Activated T-cell treated with anti-CD3 and anti-CD28 coated beads for 24 hours (primary cell): ENCODE measurements at places on chromosomes 6 and 20.

DNA sequence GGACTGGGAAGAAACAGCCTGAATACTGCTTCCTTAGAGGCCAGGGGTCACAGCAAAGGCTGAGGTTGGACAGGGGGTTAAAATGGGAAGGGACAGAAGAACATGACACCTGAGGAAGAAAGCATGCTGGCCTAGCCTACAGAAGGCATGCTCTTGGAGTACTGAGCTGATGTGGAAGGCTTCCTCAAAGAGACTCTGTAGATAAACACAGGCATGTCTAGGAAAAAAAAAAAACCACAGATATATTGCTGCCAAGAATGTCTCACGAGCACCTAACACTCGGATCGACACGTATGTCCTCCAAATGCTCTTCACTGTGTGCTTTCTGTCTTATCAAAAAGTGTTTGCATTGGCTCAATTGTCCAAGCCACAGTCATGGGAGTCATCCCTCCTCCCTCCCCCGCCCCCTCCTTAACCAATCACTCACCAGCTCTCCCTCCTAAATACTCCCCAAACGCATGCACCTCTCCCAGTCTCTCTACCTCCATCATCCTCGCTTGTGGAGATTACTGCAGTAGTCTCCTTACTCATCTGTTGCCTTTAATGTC, 101.1 kb upstream of the LRFN2 start:
- DNase-seq = no peak

GRCh38 chr20:61487346-61487996, 235.4 kb downstream of the CDH4 start:
- no peak for DNase-seq

DNA sequence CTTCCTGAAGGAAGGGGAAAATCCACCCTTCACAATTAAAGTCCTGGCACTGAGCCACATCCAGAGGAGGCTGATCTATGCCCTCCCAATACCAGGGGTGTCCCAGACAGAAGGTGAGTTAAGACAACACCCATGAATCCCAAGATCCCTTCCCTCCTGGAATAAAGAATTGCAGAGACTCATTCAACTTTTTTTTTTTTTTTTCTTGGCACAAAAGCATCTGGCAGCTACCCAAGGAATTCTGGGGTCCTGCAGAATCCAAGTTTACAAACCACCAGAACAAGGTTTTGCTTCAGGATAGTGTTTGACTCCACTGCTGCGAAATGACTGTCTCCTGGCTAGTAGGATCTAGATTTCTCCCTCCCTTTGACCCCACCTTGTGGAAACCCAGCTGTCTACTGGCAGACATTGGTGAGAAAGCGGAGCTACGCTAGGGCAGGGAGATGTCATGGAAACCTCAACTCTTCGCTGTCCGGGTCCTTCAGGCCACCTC, 37.4 kb downstream of the JAG1 start:
- DNase-seq = no peak

DNA sequence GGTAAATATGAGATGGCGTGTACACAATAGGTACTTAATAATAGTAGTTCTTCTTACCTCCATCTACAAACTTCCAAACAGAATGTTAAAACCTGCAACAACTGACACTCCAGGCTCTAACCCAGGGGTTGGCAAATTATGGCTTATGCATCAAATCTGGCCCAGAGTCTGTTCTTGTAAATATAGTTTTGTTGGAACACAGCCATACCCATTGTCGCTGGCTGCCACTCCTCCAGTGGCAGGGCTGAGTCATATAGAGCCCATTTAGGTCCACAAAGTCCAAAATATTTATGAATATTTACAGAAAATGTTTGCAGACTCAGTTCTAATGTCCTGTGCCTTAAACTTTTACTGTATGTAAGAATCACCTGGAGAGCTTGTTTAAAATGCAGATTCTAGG, 69.9 kb upstream of the BTBD3 start:
- no peak for DNase-seq

- DNase-seq = no peak
Measured at GRCh38 chr6:98047871-98048270, 764.9 kb upstream of the MMS22L start.

DNA sequence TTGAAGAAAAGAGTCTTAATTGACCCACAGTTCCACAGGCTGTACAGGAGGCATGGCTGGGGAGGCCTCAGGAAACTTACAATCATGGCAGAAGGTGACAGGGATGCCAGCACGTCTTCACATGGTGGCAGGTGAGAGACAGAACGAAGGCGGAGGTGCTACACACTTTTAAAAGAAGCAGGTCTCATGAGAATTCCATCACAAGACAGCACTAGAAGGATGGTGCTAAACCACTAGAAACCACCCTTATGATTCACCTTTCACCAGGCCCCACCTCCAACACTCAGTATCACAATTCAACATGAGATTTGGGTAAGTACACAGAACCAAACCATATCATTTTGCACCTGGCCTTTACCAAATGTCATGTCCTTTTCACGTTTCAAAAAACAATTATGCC, 20.9 kb downstream of the TAGAP start:
- no peak for DNase-seq

DNA sequence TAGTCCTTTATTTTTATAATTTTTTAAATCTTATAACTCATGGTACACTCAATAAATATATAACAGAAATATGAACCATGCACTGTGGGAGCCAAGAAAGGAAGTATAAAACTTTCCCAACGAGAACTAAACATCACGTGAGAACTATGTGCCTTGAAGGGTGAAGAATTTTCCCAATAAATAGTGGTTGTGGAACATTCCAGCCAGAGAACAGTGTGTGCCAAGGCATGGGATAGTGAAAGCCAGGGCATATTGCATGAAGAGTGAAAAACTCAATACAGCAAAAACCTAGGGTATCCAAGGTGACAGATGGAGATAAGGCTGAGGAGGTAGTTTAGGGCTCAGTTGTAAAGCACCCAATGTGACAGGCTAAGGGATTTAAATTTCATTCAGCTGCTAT, 86.1 kb downstream of the SIM1 start:
- no peak for DNase-seq

DNA sequence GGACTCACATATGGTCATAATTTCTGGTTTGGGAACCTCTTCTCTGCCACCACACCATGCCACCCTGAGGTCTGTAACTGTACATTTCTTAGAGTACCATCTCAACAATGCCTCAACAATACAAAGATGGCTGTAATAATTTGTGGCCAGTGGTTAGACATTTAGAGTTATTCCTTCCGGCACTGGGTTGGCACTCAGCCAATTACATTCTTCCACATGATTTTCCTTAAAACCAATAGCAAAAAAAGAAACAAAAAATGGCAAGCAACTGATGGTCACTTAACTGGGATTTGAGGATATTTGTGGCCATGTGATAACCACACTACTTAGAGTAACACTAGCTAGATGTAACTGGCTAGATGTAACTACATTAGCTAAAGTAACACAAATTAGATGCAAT, 79.9 kb downstream of the SEL1L2 start:
- DNase-seq = no peak

DNA sequence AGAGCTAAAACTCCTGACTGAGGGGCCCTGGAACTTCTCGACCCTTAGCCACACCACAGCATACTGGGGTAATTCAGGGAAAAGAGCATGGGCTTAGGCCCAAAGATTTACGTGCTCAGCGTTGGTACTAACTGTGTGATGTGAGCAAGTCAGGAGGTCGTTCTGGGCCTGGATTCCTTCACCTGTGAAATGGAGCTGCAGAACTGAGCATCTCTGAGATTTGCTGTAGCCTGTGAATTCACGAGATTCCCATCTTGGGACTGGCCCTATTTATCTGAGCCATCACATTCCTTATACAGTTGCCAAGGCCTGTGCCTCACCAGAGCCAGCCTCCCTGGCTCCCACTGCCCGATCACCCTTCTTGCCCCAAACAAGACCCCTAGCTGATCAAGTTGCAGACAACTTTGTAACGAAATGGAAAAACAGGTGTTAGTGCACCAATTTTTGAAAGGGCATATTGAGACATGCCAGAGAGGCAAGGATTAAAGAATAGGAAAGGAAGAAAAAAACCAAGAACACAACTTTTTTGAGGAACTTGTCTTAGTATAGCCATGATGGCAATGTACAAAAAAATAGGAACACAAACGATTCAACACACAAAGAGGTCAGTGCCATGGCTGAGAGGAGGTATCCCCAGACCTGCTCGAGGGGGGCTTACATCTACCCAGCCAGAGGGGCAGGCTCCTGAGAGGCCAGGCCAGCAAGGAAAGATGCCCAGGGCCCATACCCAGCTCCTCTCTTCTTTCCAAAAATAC, 323.0 kb upstream of the JARID2 start:
- no peak for DNase-seq

GRCh38 chr6:44086931-44087574, 40.2 kb downstream of the MRPL14 start:
- no peak for DNase-seq

- DNase-seq = no peak
Measured at GRCh38 chr6:141594874-141595273, 537.9 kb upstream of the GJE1 start.

GRCh38 chr6:109874086-109874485, 104.0 kb upstream of the GPR6 start:
- no peak for DNase-seq

DNA sequence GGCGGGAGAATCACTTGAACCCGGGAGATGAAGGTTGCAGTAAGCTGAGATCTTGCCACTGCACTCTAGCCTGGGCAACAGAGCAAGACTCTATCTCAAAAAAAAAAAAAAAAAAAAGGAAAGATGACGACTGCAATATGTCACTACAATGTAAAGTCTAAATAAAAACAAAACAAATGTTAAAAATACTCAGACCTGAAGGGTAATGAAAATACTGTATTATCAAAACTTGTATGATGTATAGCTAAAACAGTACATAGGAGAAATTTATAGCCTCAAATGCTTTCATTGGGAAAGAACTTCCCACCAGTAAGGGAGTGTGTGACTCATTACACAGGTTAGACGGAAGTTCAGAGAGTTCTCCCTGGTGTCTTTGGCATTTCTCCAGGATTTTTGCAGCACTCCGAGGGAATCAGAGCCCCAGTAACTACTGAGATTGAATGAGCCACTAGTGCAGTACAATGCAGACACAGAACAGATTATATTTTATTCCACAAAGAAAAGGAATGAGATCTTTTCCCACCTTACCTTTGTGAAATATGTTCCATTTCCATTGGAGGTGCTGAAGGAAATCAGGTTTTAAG, 12.5 kb upstream of the RALGAPB start:
- no peak for DNase-seq

- no peak for DNase-seq
Measured at GRCh38 chr6:89270951-89271721, 44.0 kb downstream of the GABRR2 start.

DNA sequence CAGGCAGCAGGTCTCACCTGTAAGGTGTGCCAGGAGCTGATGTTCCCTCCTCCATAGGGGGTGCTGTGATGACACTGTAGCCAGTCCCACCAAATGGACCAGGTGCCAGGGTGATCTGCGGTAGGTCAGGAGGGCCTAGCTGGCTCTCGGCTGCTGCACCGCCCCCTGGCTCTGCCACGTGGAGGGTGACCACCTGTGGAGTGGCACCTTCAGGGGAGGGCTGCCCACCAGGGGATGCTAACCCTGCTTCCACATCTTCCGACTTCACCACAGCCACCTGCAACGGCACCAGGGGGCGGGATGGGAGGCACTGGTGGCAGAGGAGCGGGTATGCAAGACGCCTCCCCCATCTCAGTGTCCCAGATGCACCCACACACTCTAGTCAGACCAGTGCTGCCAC, 18.3 kb downstream of the ZNF335 start:
- DNase-seq = no peak

GRCh38 chr6:109493865-109494264, 10.8 kb upstream of the ZBTB24 start:
- no peak for DNase-seq

GRCh38 chr6:9455864-9456658, 958.8 kb downstream of the TFAP2A start:
- no peak for DNase-seq

DNA sequence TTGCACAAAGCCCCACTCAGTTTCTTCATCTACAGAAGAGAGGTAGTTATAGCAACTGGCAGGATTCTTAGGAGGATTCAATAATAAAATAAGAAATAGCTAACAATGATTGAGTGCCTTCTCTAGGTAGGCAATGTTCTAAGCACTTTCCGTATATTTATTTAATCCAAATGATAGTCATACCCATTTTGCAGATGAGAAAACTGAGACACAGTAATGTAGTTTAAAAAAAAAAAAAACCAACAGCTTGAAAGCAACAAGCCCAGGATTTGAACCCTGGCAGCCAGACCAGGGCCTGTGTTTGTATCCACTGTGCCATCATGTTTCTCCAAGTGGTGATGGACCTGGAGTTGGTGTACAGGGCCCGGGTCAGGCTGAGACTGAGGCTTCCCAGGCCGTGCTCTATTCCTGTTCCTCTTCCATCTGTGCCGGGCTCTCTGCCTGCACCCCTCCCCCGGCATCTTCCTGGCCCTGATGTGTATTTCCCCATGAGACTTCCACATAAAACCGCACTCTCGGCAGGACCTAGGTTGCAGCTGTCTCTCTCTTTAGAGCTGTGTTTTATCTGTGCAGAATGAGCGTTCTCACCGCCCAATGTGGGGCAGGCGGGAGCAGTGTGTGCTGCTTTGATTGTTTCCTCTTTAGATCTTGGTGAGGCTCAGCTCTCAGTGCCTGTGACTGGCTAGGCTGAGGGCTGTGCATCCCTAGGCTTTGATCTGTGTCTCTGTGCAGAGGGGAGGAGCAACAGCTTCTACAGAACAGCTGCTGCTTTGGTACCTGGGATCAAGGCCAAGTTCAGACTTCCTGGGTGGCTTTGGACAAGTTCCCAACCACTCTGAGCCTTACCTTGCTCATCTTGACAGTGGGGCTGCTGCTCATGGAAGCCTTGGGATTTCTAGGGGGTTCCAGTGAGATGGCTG, 49.5 kb downstream of the TOX2 start:
- no peak for DNase-seq

- no peak for DNase-seq
Measured at GRCh38 chr6:68653074-68653705, 18.1 kb downstream of the ADGRB3 start.

GRCh38 chr20:63682384-63683139, 13.9 kb upstream of the TNFRSF6B start:
- no peak for DNase-seq

DNA sequence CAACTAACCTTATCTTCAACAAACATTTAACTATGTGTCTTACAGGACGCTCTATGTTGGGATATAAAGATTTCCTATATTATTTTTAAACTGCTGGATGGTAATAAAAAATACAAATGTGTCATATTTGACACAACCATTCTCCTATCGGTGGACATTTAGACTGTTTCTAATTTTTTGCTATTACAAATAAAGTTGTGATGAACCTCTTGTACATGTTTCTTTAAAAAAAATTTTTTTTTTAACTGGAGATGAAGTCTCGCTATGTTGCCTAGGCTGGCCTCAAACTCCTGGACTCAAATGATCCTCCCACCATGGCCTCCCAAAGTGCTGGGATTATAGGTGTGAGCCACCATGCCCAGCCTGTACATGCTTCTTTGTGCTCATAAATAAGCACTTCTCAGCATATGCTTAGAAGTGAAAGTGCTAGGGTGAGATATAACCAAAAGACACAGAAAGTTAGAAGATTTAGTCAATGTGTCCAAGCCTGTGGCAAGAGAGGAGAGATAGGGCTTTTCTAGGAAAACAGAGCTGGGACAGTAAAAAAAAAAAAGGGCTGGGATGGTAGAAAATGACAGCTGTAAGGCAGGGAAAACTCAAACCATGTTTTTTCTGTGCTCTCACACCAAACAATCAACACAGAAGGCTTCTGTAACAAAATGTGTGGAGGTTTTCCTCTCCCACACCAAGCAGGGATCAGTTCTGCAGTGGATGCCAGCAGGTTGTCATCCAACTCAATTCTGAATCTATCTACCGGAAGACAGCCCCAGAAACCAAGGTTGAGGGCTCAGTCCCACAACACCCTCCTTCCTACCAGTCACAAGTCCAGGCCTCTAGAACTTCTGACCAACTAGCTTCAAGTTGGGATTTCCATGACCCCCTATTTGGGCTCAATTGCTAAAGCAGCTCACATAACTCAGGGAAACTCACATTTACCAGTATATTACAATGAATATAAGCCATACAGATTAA, 70.0 kb upstream of the SMIM29 start:
- DNase-seq = no peak
